Endodermal cell (in vitro differentiated cells): ENCODE measurements at places on chromosomes 12 and 14. TPM values are rescaled to one million over a fixed set of nuclear protein-coding genes. Genes with fewer than 3 reads are reported as not detected.

DNA sequence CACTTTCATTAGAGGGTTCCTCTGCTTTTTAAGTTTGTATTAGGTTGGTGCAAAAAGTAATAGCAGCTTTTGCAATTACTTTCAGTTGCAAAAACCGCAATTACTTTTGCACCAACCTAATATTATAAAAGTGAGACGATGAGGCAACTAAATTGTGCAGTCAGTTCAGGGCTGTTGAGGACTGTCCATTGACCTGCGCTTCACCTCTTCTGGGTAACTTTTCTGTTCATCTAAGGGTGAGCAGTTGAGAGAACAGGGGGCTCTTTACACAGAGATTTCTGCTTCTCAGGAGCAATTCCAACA lies 191.3 kb downstream of the AACS start:
- H3K27me3 ChIP-seq, result no peaks in the 10 kb centered on the region
- DNase-seq, result no peak
- H3K4me3 ChIP-seq, result no peak overlapping the region
- no peak overlapping the region for H3K27ac ChIP-seq
- no peaks in the 10 kb centered on the region for H3K36me3 ChIP-seq
- H3K4me1 ChIP-seq, result no peaks in the 10 kb centered on the region

- DNase-seq, result no peak
- H3K27ac ChIP-seq, result no peak overlapping the region
- H3K4me1 ChIP-seq, result no peaks in the 10 kb centered on the region
- no peaks in the 10 kb centered on the region for H3K27me3 ChIP-seq
- no peaks in the 10 kb centered on the region for H3K36me3 ChIP-seq
Observed at GRCh38 chr12:65294641-65295262, 16.3 kb downstream of the MSRB3 start.

DNA sequence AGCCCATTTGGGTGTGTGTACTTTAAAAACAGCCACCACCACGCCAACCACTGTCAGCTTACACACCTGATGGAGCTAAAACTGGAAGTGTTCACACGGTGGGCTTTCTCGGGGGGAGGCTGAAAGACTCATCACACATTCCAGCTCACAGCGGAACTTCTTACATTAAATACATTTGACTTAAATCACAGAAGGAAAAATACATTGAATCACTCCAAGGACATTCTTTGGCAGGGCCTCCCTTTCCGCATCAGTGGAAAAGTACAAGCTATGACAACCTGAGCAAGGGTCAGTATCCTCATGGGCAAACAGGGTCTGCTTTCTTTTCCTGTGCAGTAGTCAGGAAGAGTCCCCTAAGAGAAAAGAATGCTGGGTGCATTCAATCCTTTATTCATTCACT lies 31.0 kb upstream of the TC2N start:
- H3K27ac ChIP-seq, result no peak overlapping the region
- no peaks in the 10 kb centered on the region for H3K27me3 ChIP-seq
- H3K36me3 ChIP-seq, result no peaks in the 10 kb centered on the region

Gene ATP23
- 9.9 and 11.3 TPM in 2 replicates for total RNA-seq
